CD4-positive, alpha-beta T cell treated with Interleukin-10 for 1 hour (primary cell): ENCODE measurements at places on chromosomes 7 and 10.

GRCh38 chr7:127413962-127414361, 21.5 kb upstream of the ZNF800 start:
- DNase-seq, result peak; percentile 49

DNA sequence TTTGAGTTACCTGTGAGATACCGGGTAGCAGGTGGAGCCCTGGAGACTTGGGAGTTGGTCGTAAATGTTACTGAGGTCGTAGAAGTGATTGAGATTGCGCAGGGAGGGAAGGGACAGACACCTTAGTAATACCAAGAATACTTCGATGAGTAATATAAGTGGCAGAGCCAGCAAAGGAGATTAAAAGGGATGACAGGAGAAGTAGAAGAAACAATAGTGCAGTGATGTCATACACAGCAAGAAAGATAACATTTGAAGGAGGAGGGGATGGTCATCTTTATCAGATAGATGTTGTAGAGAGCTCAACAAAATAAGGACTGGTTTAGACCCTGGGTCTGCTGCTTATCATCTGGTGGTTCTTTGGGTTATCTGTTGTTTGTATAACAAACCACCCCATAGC, 5.0 kb downstream of the BCCIP start:
- no peak for DNase-seq

DNA sequence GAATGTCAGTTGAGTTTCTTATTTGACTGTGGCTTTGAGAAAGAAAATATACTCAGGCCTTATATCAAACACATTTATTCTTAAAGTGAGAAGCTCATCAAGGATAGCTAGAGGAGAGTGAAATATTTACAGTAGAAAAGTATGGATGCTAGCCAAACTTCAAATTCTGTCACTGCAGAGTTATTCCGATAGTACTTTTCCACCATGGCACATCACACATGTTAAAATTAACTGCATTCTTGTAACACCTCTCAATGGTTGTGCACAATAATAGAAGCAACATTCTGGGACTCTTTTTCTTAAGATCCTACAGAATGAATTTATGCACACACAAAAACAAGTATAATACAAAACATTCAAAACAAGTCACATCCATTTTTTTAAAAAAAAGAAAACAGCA, 4.5 kb downstream of the PPP1R3C start:
- DNase-seq, result no peak

DNA sequence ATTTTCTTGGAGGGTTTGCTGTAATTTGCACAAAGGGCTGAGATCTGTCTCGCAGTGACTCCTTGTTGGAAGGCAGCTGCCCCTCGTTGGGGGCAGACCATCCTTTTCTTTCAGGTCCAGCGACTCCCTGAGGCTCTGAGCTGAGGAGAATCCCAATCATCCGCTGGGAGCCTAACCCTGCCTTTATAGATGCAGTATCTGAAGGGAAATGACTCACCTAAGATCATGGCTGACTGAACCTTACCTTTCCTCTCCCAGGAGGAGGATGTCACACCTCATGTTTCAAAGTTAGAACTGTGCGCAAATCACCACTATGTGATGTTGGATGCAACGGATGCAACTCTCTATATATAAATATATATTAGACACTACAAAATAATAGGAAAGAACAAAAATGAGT, 36.4 kb upstream of the MXI1 start:
- no peak for DNase-seq

- DNase-seq, result no peak
Observed at GRCh38 chr10:91528080-91528479, 104.8 kb downstream of the PPP1R3C start.

DNA sequence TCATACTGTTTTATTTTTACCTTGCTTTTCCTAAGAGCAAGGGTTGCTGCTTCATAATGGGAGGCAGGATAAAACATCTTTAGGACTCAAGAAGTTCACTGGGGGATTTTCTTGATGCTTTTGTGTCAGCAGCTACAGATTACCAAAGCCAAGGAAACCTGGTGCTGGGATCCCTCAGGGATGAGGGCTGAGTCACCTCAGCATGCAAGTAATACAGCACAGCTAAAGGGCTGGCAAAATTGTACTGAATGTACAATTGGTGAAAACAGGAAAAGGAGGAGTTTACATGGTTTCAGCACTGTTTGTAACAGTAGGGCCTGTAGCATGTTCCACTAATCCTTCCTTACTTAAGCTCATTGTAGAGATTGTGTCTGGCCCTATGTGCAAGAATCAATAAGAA, 1056.8 kb downstream of the SORCS1 start:
- DNase-seq, result no peak

DNA sequence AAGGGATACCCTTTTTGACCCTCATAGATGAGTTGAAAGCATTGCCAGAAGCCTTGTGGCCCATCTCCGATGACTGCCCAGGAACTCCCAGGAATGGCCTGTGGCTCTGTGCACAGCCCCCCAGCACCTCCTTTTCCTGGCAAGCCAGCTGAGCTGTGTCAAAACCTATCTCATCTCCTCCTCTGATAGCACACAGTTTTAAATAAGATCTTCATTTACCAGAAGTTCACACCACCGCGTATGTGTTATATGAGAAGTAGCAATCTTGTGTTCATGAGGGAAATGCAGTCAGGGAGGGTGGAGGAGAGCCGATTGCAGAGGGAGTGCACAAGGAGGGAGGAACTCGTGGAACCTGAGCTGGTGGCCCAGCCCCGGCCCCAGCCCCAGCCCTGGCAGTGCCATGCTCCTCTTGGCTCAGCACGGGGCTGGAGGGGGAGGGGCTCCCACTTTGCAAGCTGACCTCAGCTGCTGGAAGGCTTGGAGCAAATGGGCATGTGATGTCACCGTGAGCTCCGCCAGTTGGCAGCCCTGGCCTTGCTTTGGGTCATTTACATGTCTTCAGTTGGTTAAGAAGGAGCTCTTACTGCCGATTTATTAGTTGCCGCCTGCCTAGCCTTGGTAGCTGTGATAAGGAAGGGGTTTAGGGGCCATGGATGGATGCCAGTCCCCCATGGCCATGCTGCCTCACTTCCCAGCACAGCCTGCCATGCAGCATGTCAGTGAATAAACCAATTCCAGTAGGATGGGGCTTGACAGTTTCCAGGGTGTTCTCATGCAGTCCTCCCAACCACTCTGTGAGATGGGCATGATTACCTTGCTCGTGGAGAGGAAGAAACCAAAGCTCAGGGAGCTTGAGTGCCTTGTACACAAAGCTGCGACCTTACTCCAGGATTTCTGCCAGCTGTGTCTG, 20.0 kb downstream of the UNC5B start:
- no peak for DNase-seq

- DNase-seq, result no peak
Observed at GRCh38 chr7:21636694-21637093, 93.9 kb downstream of the DNAH11 start.

- no peak for DNase-seq
Observed at GRCh38 chr10:63481815-63482421, 16.1 kb upstream of the JMJD1C start.

GRCh38 chr7:30912986-30913811, 1.5 kb downstream of the AQP1 start:
- no peak for DNase-seq

GRCh38 chr10:24721229-24722106, 2.2 kb downstream of the ARHGAP21 start:
- DNase-seq, result no peak

DNA sequence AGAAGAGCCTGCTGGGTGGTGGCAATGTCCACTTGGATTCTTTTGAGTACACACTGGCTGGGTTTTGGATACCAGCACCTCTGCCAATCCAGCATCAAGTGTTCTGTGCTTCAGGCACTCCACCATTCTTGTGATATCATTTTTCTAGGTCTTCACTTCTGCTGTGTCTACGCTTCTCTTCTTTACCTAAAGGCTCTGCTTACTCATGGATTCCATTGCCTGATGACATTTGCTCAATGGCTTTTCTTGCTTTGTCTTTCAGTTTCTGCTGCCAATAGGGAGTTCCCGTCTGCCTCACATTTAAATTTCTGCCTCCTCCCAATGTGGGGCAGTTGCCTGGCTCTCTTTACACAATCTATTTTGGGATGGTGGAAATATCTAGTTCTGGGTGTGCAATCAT, 12.7 kb upstream of the PAPSS2 start:
- no peak for DNase-seq

DNA sequence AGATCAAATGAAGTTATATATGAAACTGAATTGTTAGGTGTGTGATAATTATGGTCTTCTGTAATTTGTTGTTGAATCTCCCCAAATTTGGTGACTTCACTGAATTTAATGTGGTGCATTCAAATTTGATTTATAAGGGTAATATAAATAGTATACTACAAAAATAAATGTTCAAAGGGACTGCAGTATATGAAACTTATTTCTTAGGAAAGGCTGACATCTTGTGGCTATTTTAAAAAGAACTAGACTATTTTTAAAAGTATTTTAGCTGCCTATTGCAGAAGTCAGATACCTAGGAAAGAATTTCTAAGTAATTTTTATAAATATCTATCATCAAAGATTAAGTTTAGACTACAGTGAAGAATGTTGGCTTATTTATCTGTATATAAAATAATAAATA, 36.6 kb downstream of the ATRNL1 start:
- DNase-seq, result peak; percentile 14

GRCh38 chr10:87506956-87507355, 2.3 kb downstream of the MINPP1 start:
- DNase-seq, result no peak

DNA sequence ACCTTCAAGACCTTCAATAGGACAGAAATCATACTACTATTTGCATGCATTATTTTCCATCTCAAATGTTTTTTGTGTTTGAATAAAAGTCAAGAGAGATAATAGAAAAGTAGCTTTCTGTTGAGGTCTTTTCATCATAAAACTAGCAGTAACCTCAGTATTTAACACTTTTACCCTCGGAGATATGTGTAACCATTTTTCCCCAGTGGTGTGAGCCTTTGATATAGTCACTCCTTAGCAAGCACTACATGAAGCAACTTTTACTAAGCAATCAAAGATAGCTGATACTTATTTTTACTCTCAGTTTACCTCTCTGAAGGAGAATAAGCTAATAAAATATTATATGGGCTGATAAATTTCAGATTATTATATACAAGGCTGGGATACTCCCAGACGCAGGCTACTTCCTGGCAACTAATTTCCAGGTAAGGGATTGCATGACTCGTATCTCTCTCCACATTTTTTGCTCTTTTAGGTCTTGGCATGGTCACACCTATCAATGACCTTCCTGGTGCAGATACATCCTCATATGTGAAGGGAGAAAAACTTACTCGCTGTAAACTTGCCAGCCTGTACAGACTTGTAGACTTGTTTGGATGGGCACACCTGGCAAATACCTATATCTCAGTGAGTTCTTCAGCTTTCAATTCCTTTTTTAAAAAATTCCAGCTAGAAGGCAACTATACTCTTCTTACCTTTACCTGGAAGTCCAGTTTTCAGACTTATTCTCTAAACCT, 91.5 kb upstream of the MXI1 start:
- DNase-seq, result no peak

GRCh38 chr10:22986771-22987542, 59.1 kb downstream of the ARMC3 start:
- DNase-seq, result peak; percentile 33

GRCh38 chr10:127877116-127877515, 15.6 kb downstream of the CLRN3 start:
- no peak for DNase-seq

DNA sequence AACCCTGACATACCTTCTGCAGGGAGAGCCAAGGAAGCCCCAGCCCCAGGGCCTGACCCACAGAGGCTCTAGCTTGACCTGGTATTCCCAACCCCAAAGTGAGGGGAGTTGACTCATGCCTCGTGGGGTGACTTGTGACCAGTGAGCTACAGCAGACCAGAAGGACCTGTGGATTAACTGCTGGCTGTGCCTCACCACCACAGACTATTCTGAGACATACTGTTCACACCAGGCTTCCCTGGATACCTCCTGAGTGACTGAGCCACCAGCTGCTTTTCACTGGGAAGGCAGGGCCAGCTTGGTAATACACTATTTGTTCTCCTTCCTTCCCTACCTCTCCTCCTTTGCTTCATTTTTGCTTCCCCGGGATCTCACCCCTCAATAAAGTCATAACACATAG, 7.3 kb downstream of the PLXNA4 start:
- DNase-seq, result no peak

GRCh38 chr7:150778738-150779301, 21.3 kb downstream of the TMEM176B start:
- DNase-seq, result peak; percentile 71

DNA sequence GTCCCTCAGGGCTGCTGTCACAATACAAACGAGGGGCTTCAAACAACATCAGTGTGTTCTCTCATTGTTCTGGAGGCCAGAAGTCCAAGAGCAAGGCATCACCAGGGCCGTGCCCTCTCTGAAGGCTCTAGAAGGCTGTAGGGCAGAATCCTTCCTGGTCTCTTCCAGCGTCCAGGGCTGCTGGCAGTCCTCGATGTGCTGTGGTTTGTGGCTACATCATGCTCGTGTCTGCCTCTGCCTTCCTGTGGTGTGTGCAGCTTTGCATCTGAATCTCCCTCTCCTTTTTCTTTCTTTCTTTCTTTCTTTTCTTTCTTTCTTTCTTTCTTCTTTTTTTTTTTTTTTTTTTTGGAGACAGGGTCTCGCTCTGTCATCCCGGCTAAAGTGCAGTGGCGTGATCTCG, 103.5 kb downstream of the INSYN2A start:
- DNase-seq, result no peak

DNA sequence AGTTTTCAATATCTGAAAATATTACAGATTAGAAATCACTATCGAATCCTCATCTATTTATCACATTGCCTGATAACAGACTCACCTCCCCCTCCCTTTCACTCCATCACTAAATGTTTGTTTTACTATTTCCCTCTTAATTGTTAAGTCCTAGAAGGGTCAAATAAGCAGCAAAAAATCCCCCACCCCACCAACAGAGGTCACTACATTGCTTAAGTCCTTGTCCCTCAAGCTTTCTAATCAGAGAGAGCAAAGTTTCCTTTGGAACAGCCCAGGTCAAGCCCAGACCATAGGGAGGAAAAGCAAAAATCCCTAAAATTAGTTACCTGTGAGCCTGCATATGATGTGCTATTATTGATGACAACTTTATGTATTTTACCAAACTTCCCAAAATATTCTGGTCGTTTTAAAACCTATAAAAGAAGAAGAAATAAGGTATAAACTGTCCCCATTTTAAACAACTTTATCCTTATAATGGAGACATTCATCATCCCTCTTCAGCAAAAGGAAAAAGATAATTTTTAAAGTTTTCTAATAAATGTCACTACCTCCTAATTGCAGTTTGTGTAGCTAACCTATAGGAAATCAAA, 95.0 kb downstream of the CNOT4 start:
- DNase-seq, result peak; percentile 23

DNA sequence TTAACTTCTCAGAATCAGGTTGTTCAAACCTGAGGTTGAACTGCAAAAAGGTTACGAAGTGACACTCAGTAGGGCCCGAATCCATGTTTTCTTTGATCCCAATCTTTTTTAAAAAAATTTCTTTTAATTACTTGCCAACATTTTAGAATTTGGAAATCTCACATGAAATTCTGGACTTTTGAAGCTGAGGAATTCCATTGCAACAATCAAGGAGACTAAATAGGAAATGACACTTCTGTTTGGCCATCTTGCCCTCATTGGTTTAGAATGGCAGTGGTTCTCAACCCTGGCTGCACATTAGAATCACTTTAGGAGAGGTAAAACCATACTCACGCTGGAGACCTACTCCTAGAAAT, 471 bp upstream of the TOMM7 start:
- no peak for DNase-seq
